NCI-H2171 treated with DMSO at 0.1 percent for 48 hours (cell line): ENCODE measurements at places on chromosomes 1 and 21.

DNA sequence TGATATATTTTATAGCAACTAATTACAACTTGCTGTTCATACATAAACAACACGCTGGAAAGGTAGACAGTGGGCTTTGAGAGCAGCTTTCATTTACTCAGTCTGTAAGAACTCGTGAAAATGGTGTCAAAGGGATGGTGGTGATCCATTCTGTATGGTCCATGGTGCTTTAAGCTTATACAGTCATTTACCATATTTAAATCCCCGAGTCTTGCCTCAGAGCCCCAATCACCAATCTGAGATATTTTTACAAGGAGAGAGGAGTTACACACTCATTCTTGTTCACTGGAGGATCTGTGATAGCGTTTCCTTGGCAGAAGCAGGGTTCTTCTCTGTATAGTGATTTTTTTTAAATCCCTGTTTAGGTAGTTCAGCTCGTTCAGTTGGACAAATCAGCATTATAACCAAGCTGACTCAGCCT lies 694.6 kb downstream of the USP25 start:
- no peak for DNase-seq

DNA sequence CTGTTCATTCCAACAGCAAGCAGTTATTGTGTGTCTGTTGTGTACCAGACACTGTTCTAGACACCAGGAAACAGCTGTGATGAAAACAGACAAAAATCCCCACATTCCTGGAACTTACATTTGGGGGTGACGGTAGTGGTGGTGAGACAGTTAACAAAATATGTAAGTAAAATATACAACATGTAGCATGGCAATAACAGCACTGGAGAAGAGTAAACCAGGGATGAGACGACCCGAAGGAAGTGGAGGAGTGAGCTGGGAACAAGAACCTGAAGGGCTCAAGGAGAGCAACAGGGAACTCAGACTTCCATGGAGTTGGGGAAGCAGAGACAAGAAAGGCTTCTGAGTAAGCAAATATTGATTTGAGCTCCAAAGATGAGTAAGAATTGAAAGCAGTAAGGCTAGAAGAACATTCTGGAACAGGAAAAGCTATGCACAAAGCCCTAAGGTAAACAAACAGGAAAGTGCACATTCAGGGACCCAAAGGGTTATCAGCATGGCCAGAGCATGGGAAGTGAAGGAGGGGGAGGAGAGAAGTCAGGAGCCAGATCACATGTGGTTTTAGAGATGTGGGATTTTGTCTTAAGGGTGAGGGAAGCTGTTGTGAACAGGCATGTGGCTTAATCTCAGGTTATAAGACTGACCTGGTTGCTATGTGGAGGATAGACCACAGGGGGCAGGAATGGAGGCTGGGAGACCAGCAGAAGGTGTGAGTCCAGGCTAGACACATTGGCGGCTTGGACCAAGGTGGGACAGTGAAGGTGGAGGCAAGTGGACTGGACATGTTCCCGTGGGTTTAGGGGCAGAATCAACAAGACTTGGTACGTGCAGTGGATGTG lies 7.3 kb downstream of the CSF1 start:
- no peak for DNase-seq

- no peak for DNase-seq
Measured at GRCh38 chr1:210621712-210622111, 293.0 kb downstream of the HHAT start.

GRCh38 chr1:18939398-18940302 lies 16.8 kb downstream of the IFFO2 start:
- peak; percentile 60 for DNase-seq

DNA sequence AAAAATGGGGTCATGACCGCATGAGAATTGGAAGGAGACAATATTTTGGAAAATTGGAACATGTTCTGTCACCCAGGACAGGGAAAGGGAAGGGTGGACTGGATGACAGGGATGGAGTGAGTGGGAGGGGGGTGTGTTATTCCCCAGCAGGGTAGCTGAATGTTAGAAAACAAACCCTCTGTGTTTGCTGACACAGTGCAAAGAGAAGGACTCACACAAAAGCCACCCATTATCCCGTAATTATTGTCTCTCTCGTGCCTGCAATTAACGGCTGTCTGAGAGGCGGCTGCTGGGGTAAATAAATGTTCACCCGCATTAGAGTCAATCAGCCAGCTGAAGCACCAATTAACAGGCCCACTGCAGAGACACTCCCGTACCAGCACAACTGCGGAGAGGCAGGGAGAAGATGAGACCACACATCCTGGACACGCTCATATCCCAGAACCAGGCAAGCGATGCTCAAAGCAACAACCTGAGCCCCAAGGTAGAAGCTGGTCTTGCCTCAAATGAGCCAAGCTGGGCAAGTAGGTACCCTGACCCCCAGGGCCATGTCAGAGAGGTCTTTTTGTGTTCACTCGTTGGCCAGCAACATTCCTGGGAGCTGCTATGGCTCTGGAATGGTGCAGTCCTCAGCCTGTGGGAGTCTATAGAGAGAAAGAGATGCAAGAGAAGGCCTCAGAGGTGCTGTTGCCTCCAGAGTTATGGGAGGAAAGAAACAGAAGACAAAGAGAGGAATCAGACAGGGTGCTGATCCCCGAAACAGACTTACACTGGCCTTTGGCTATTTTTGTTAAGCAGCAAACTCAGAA lies 19.4 kb downstream of the PLEKHA6 start:
- DNase-seq: peak; percentile 55

DNA sequence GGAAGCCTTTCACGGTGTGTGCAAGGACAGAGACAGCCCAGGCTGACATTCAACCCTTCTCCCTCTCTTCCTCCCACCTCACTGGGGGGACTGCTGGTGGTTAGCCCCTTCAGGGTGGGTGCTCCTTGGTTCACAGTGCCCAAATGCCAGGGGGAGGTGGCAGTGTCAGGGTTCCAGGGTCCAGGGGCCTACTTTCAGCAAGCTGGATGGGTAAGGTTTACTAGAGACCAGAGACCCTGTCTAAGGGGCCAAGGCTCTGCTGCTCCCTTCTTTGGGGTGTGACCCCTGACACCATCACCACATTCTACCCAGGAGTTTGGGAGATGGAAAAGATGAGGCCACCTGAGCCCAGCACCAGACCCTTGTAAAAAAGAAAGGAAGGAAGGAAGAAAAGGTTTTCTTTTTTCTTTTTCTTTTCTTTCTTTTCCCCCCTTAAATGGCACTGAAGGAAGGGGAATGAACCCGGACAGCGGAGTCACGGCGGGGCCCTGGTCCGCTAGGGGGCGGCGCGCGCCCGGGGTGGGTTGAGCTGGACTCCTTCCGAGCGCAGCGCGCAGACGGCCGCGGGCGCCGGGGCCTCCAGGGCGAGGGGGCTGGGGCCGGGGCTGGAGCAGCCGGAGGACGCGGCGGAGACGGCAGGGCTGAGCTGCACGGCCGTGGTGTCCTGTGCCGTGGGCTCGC lies 18.8 kb downstream of the KNCN start:
- peak; percentile 56 for DNase-seq

- peak; percentile 56 for DNase-seq
Measured at GRCh38 chr1:208238710-208239472, 5.3 kb downstream of the PLXNA2 start.

- no peak for DNase-seq
Measured at GRCh38 chr1:68103011-68103545, 52.7 kb upstream of the DIRAS3 start.

- peak; percentile 59 for DNase-seq
Measured at GRCh38 chr1:64234714-64235113, 31.3 kb downstream of the UBE2U start.

GRCh38 chr1:183277821-183278738 lies 92.0 kb downstream of the LAMC2 start:
- DNase-seq: no peak

- peak; percentile 77 for DNase-seq
Measured at GRCh38 chr1:51421964-51422363, 91.6 kb upstream of the TTC39A start.

DNA sequence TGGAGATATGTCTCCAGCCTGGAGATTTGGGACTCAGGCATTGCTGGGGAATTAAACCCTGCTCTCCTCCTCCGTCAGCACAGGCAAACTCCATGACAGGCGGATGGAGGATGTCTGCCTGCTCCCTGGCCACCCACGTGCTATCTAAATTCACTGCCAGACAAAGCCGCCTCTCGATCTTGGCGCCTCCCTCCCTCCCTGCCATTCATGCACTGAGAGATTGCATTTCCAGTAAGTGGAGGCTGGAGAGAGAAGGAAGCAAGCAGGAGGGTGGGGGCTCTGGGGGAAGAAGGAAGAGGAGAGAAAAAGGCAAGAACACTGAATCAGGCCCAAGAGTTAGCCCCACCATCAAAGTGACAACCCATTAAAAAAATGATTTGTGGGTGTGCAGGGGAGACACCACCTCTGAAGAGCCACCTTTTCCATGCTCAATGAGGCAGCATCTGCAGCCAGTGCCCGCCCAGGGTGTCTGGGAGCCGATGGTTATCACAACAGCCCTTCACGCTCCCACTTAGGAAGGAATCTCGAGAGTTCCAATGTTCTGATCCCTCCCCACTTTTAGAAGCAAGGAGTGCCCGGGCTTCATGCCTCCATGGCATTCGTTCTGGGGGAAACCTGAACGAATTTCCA lies 183.0 kb downstream of the HIVEP3 start:
- DNase-seq: no peak

DNA sequence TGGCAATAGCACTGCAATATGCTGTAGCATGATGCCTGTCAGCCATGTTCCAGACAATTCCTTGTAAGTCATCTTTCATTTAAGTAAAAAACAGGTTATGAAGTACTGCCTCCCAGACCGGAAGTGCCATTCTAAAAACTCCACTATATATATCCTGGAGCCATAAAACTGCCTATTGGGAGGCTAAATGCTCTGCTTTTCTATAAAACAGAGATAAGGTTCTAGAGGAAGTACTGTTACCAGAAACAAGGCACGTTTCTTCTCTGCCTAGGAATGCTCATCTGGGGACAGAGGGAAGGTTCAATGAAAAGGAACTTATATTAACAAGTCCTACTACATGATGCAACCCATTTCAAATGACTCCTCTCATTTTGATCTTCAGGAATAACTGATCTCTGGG lies 66.8 kb downstream of the GPR137B start:
- no peak for DNase-seq
